Osteoblast (primary cell): ENCODE measurements at places on chromosomes 1 and 21. TPM values are rescaled to one million over a fixed set of nuclear protein-coding genes. Genes with fewer than 3 reads are reported as not detected.

GRCh38 chr1:202623075-202623474 is 87.2 kb downstream of the SYT2 start:
- H3K27me3 ChIP-seq: no peaks in the 10 kb centered on the region
- H3K4me1 ChIP-seq: peaks cover 23% of the 10 kb centered on the region
- peak; percentile 78 for DNase-seq
- H3K27ac ChIP-seq: peak overlapping the region; percentile 17
- no peaks in the 10 kb centered on the region for H3K36me3 ChIP-seq

GRCh38 chr21:35578347-35578782 is 482.0 kb downstream of the SETD4 start:
- no peak overlapping the region for H3K4me3 ChIP-seq
- peak; percentile 31 for DNase-seq
- H3K4me1 ChIP-seq: peaks cover 58% of the 10 kb centered on the region
- H3K36me3 ChIP-seq: no peaks in the 10 kb centered on the region
- peak overlapping the region; percentile 91 for H3K27ac ChIP-seq
- H3K27me3 ChIP-seq: no peaks in the 10 kb centered on the region

DNA sequence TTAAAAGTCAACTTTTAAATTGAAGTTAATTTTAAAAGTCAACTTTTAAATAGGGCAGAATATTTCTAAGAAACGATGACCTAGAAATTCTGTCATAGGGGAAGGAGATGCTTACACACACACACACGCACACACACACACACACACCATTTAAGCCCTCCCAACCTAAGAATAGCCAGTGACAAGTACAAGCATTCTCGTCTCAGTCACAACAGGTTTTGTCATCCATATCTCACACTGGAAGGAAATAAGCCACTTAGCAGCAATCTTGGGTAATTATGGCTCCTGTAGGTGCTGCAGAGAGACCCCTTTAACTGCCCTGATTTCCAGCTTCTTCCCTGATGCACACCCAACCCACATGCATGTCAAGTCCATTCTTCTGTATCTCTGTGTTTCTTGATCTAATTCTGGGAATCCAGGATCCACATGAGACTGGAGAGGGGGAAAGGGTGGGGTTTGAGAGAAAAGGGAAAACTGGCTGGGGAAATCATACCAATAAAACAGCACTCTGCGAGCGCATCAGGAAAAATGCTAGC is 338.1 kb downstream of the PAPPA2 start:
- no peak overlapping the region for H3K4me3 ChIP-seq
- no peaks in the 10 kb centered on the region for H3K4me1 ChIP-seq
- no peak for DNase-seq
- no peaks in the 10 kb centered on the region for H3K36me3 ChIP-seq

DNA sequence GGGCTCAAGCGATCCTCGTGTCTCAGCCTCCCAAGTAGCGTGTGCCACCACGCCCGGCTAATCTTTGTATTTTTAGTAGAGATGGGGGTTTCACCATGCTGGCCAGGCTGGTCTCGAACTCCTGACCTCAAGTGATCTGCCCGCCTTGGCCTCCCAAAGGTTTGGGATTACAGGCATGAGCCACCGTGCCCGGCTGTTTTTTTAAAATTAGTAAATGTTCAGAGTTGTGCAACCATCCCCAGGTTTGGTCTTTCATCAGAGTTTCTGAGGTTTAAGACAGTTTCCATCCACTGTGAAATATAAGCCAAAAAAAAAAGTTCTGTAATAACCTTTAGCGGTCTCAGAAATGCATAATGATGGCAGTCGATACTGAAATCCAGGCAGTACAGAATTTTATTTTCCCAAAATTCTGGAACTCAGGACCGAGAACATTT is 550 bp upstream of the SYT11 start:
- H3K36me3 ChIP-seq: peaks cover 15% of the 10 kb centered on the region
- no peak for DNase-seq
- H3K27me3 ChIP-seq: no peaks in the 10 kb centered on the region
- H3K4me1 ChIP-seq: peaks cover 26% of the 10 kb centered on the region
- H3K4me3 ChIP-seq: peak overlapping the region; percentile 73
- H3K27ac ChIP-seq: peak overlapping the region; percentile 94

Gene MAP7D1
- 106 and 132 TPM in 2 replicates for total RNA-seq

Gene CCDC17
- total RNA-seq: 0.72 and 1.5 TPM in 2 replicates

Gene CSF3R
- total RNA-seq: not detected in 2 replicates

GRCh38 chr1:54325703-54326461 is 80.3 kb downstream of the SSBP3 start:
- H3K36me3 ChIP-seq: no peaks in the 10 kb centered on the region
- no peaks in the 10 kb centered on the region for H3K27me3 ChIP-seq
- H3K27ac ChIP-seq: no peak overlapping the region
- no peak for DNase-seq
- no peak overlapping the region for H3K4me3 ChIP-seq

Gene FCRLA
- 0.88 and 1.4 TPM in 2 replicates for total RNA-seq

- H3K36me3 ChIP-seq: peaks cover 6% of the 10 kb centered on the region
- peaks cover 15% of the 10 kb centered on the region for H3K4me1 ChIP-seq
Measured at GRCh38 chr1:41578712-41579335, 94.3 kb upstream of the EDN2 start.

GRCh38 chr21:22925032-22925431 is 1926.8 kb downstream of the NCAM2 start:
- DNase-seq: no peak
- H3K27ac ChIP-seq: no peak overlapping the region
- no peaks in the 10 kb centered on the region for H3K4me1 ChIP-seq
